ENCODE measurements at places on chromosomes 11 and 22. TPM values are rescaled to one million over a fixed set of nuclear protein-coding genes. Genes with fewer than 3 reads are reported as not detected.

CDC42BPG gene
- total RNA-seq = 1.9 TPM

P2RY2 gene
- 7.5 TPM for total RNA-seq

APOA5 gene
- total RNA-seq = not detected

NXPE1 gene
- total RNA-seq = not detected

FUT4 gene
- 2.6 TPM for total RNA-seq

ACAT1 gene
- 90.2 TPM for total RNA-seq

DDI1 gene
- total RNA-seq = not detected

Measured in A549 treated with RU486 at 1 μM for 4 hours (cell line).